ENCODE measurements at places on chromosomes 13 and 19. TPM values are rescaled to one million over a fixed set of nuclear protein-coding genes. Genes with fewer than 3 reads are reported as not detected.

DNA sequence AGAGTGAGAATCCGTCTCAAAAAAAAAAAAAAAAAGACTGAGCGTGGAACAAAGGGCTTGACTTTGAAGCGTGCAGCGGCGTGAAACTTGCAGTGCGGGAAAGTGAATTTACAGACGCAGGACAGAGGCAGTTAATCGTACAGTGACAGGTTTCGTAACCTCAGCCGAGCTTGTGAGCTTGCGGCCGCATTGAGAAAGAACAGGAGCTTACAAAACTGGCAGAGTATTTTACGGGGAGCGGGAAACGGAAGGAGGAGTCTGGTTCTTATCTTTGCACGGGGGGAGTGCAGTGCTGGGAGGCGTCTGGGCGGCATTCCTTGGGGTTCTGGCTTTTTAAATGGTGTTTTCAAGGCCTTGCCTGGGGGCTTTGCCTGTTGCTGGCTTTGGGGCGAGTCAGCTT lies 6.0 kb upstream of the BSG start:
- no peak for DNase-seq

DNA sequence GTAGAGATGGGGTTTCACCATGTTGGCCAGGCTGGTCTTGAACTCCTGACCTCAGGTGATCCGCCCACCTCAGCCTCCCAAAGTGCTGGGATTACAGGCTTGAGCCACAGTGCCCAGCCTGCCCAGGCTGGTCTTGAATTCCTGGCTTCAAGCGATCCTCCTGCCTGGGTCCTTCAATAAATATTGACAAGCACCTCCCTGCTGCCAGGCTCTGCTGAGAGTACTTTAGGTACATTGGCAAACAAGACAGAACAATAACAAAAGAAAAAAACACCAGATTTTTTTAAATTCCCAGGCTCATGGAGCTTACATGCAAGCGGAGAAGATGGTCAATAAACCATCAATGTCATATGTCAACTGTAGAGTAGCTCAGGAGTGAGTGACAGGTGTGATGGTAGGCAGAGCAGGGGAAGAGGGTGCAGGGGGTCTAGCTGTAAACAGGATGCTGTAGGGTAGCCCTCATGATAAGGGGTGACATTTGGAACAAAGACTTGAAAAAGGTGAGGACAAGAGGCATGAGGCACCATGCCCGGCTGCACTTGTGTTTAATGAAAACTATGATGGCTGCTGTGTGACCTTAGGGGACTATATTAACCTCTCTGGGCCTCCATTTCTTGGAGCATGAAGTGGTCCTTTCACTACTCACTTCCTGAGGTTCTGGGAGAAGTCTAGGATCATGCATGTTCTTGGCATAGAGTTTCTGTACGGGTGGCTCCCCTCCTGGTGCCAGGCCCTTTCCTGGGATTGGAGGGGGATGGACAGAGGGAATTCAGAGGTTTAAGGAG lies 19.6 kb downstream of the SULT2B1 start:
- DNase-seq, result no peak

DNA sequence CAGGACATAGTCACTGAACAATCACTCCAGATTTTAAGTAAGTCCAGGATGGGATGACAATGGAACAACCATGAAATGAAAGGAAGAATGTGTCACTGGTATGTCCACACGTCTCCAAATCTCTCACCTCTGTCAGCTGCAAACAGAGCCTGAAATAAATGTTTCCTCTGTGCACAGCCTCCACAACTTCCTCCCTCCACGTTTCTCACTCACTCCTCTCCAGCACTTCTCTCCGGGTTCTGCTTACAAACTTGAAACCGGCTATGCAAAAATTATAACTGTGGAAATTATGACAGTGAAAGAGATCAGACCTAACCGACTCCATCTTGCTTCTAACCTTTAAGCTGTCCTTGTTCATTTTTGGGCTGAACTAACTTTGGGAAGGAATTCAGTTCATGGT lies 35.0 kb upstream of the ALOX5AP start:
- no peak for DNase-seq

The ECSIT gene
- total RNA-seq, result 25.2 TPM

The ADGRE1 gene
- 0.37 TPM for total RNA-seq

GRCh38 chr19:23075031-23075733 lies 41.6 kb upstream of the ZNF730 start:
- DNase-seq, result peak; percentile 29

The RYR1 gene
- total RNA-seq, result 3.2 TPM

- DNase-seq, result no peak
Measured at GRCh38 chr19:47032171-47032811, 12.7 kb downstream of the NPAS1 start.

The PCDH17 gene
- total RNA-seq, result 2.1 TPM

DNA sequence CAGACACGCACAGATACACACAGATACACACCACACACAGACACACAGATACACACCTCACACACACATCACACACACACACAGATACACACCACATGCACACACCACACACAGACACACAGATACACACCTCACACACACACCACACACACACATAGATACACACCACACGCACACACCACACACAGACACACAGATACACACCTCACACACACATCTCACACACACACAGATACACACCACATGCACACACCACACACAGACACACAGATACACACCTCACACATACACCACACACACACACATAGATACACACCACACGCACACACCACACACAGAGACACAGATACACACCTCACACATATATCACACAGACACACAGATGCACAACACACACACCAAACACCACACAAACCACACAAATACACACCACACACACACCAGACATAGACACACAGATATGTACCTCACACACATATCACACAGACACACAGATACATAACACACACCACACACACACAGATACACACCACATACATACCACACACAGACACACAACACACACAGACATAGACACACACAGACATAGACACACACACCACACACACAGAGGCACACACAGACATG lies 24.2 kb upstream of the SLC7A10 start:
- DNase-seq, result no peak

The FKRP gene
- 20.5 TPM for total RNA-seq

The CYP4F12 gene
- total RNA-seq, result 58.6 TPM

- DNase-seq, result no peak
Measured at GRCh38 chr19:39995794-39996193, 1.1 kb upstream of the ZNF546 start.
